ENCODE measurements at places on chromosomes 7 and 10.

DNA sequence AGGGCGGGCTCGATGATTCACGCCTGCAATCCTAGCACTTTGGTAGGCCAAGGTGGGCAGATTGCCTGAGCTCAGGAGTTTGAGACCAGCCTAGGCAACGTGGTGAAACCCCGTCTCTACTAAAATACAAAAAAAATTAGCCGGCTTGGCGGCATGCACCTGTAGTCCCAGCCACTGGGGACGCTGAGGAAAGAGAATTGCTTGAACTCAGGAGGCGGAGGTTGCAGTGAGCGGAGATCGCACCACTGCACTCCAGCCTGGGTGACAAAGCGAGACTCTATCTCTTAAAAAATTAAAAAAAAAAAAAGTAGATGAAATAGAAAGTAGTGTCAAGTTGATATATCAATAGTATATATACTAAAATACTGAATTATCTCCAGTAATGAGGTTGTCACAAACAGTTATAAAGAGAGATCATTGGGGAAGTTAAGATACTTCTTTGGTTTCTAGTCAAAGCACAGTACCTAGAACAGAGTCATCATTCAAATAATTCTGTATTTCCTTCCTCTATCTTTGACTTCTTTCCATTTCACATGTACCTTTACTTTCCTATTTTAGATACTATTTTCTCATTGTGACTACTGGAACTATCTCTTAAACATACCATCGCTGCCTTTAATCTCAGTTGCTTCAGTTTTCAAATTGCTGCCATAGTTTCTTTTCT lies 491.7 kb downstream of the GRM8 start:
- DNase-seq = no peak

DNA sequence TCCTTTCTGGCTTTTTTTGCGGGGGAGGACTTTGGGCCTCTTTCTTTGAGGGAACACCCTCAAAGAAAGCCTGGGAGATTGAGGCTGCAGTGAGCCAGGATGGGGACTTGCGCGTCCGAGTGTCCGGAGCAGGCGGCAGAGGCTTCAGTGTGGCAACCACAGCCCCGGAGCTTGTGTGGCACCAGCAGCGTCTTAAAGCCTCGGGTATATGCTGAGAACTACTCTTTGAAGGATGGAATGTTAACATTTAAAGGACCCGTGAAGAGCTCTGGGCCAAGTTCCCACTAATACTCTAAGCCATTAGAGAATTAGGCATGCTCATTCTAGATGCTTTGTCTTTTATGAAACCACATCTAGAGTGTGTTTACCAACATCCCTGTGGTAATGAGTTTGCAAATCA lies 168.2 kb downstream of the SEPTIN7 start:
- no peak for DNase-seq

DNA sequence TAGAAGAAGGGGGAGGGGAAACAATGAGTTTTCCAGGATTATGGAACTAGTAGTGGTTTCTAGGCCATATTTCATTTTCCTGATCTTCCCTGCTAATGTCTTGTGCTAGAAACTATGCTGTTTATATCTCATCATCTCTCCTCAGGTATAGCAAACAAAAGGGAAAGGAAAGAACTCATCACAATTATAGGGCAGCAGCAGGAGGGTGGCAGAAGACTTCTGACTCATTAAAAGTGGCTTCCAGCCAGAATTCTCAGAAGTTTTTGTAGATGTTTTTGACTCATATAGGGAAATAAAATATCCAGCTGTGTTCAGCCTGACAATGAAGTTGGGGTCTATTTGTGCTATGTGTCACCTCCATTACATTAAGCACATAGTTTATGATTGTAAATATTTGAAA lies 6.5 kb downstream of the AHR start:
- peak; percentile 79 for DNase-seq

DNA sequence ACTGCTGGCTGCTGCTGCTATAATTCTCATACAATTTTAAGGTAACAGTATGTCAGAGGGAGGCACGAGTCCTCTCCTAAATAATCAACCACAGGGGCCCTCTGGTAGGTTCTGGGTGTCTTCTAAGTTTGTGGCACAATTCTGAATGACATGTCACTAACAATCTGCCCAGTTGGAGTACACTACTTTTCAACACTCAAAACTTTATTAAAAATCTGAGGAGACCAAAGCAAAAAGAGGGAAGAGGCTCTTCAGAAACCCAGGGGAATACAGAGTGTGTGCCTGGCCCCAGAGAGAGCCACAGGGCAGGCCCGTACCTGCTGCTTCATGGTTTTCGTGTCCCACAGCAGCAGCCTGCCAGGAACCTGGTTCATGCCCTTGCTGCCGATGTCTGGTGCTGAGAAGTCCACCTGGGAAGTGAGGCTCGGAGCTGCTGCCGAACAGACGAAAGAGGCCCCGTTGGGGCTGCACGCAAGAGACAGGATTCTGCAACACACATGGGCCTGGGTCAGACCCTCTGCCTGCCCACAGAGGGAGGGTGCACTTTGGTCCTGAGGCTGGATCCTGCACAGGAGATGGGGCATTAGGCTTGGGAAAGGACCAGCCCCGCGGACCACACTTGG lies 18.3 kb downstream of the WDR91 start:
- no peak for DNase-seq

GRCh38 chr10:34193931-34194626 lies 621.0 kb downstream of the PARD3 start:
- no peak for DNase-seq

GRCh38 chr10:95503001-95503400 lies 58.2 kb downstream of the SORBS1 start:
- DNase-seq = no peak

- no peak for DNase-seq
Observed at GRCh38 chr10:132679217-132679595, 106.7 kb downstream of the NKX6-2 start.

- DNase-seq = peak; percentile 81
Observed at GRCh38 chr7:56063882-56064625, at the start of gene SUMF2. Gene SUMF2, plus strand, starts transcription at chr7:56064286. Its CDS starts 26 bp downstream, at chr7:56064312.

DNA sequence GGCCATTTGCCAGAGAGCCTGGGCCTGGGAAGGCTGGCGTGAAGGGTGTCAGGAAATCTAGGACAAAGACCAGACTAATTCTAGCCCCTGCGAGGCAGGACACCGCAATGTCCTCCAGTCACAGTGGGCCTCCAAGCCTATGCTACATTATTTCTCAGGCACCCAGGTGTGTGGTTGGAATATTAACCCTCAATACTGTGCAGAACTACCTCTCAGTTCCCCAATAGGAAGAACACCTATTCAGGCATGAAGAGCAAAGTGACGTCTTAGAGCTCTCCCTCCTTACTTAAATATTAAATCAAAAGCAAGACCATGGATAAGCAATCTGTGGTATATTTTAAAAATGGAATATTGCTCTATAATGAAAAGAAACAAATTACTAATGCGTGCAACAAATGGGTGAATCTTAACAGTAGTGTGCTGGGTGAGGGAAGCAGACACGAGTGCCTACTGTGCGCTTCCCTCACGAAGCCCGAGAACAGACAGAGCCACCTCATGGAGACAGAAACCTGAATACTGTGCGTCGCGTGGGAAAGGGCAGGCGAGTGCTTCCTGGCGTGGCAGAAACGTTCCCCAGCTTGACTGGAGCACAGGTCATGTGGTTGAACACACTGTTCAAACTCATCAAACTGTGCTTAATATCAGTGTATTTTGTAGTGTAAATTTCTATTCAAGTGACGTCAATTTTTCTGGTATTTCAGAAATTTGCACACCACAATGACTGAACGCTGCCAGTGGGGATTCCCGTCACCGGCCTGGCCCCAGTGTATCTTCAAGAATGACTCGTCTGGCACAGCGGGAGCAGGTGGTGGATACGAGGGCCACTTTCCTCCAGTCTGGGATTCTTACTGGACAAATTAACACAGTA lies 15.5 kb upstream of the PTPRN2 start:
- no peak for DNase-seq

DNA sequence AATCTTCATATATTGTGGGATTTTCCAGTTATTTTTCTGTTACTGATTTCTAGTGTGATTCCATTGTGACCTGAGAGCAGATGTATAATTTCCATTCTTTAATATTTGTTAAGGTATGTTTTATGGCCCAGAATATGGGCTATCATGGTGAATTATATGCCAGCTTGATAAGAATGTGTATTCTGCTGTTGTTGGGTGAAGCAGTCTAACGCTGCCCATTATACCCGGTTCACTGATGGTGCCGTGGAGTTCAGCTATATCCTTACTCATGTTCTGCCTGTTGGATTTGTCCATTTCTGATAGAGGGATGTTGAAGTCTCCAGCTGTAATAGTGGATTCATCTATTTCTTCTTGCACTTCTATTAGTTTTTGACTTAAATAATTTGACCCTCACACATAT lies 41.7 kb downstream of the DYNC2I1 start:
- no peak for DNase-seq

DNA sequence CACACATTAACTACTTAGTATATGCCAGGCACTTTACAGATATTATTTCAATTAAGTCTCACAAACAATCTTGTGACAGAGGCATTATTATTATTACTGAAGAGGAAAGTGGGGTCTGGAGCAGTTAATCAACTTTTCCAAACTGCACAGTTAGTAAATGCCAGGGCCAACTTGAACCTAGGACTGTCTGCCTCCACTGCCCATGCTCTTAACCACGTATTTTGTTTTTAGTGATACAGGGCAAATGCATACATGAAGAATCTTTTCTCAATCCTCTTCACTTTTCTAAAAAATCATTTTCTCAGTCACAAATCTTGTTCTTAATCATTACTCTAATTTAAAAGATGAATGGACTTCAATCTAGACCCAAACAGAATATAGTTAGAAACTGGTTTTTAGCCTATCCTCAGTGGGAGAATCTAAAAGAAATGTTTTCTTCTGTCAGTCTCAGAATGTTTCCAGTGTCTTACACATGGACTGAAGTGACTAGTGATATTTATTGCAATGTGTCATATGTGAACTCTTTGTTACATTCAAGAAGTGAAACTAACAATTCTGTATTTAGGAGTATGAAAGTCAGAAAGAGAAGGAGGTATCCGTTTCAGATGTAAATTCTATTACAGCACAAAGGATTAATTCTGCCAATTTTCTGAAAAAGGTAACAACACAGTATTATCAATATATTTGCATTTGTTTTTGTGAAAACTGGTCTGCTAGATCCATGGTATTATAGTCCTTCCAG lies 55.5 kb upstream of the CCNJ start:
- DNase-seq = no peak

DNA sequence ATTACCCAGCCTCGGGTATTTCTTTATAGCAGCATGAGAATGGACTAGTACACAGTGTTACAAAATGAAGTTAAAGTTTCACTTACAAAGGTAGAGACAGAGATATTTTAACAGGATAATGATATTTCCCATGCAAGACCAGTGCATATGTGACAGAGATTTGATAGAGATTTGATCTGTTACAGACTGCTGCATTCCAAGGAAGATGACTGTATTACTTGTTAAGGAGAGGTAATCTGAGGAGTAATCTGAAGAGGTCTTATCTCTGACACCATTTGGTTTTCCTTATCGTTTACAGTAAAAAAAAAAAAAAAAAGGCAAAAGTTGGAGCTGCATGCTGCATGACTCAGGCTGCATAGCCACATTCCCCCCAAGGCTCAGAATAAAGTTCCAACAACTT lies 289.6 kb downstream of the POM121L12 start:
- DNase-seq = no peak

DNA sequence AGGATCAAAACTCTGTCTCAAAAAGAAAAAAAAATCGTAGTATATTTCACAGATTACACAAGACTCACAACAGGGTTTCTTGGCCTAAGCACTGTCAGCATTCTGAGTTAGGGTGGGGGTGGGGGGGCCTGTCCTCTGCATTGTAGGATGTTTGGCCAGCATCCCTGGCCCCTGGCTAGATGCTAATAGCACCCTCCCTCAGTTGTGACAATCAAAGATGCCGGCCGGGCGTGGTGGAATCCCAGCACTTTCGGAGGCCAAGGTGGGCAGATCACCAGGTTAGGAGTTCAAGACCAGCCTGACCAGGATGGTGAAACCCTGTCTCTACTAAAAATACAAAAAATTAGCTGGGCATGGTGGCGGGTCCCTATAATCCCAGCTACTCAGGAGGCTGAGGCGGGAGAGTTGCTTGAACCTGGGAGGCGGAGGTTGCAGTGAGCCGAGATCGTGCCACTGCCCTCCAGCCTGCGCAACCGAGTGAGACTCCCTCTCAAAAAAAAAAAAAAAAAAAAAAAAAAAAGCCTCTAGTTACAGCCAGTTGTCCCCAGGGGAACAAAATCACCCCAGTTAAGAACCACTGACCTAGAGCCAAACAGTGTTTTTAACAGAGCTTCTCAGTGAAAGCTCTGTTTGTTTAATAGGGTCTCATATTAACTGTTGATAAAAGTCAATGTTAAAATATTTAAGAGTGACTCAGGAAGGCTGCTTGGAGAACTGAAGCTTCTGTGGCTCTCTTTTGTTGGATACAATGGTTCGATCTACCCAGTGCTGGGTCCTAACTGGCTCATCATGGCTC lies 161.0 kb upstream of the FAM171A1 start:
- DNase-seq = no peak

- no peak for DNase-seq
Observed at GRCh38 chr10:105707603-105708002, 1066.5 kb downstream of the SORCS3 start.

DNA sequence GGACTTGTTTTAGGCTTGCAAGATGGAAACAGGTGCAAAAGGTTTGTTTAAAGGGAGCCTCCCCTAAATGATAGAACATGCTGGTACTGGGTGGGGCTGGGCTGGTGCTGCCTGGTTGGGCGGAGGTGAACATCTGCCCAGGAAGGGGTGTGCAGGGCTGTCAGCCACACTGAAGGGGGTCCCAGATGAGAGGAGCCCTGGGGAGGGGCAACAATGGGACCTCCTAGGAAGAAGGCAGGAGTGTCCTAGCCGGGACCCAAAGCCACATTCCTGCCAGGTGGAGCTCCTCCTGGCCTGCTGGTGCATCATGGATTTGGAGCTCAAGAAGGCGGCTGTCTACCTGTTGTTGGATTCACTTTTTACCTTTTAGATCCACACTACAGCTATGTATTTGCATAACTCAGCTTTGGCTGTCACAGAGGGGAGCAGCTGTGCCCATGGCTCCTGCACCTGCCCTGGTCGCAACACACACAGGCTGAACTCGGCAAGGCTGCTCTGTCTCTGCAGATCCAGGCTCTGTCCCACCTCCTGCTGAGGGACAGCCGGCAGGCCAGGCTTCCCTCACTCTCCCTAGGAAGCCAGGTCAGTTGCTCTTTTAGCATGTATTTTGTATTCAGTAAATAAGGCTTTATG lies 59.9 kb downstream of the ADARB2 start:
- no peak for DNase-seq

GRCh38 chr7:8702807-8703206 lies 269.4 kb downstream of the NXPH1 start:
- no peak for DNase-seq

DNA sequence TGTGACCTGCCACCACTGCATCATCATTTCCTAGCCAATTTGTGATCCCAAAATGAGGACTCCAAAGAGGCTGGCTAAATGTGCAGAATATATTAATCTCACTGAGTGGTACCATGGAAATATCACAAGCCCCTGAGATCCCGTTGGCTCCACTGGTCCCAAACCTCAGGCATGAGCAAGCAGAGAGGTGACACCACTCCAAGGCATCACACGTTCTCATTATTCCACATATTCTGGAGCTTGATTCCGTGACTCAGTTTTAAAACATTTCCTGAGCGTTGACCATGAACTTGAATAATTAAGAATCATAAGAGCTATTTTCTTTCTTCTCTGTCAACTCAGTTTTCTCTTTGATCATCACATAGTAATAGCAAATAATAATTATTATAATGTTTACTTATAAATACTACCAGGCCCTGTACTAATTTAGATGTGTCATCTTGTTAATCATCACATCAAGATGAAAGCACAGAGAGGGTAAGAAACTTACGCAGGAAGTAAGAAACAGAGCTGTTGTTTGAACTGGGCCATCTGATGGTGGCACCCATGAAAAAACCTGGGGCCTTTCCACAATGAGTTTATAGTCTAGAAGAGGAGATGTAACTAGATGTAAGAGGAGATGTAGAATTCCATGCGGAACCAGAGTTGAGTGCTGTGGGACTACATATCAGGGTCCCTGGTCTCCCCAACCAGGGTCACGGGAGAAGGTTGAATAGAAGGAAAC lies 3.5 kb downstream of the APBB1IP start:
- DNase-seq = no peak
